NCI-H1048 (cell line): ENCODE measurements at places on chromosomes 6 and 20.

DNA sequence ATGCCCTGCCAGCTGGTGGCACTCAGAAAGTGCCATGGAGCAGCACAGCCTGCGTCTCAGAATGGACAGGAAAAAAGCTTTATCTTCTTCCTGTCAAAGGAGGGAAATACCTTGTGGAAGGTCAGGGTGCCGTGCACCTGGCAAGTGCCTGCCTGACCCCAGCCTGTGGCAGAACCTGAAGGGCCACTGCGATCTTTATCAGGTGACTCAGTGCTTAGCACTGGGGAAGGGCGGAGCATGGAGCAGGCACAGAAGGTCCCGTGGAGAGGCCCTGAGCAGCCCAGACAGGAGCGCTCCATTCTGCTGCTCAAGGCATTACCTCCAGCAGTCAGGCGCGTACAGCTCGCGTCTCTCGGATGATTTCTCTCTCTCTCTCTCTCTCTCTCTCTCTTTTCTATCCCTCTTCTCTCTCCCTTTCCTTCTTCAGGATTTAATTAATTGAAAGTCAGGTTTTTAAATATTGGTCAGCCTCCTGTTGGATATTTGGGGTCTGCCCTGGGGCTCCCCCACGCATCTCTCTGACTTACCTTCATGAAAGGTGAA is 31.7 kb downstream of the FOXC1 start:
- DNase-seq = no peak

DNA sequence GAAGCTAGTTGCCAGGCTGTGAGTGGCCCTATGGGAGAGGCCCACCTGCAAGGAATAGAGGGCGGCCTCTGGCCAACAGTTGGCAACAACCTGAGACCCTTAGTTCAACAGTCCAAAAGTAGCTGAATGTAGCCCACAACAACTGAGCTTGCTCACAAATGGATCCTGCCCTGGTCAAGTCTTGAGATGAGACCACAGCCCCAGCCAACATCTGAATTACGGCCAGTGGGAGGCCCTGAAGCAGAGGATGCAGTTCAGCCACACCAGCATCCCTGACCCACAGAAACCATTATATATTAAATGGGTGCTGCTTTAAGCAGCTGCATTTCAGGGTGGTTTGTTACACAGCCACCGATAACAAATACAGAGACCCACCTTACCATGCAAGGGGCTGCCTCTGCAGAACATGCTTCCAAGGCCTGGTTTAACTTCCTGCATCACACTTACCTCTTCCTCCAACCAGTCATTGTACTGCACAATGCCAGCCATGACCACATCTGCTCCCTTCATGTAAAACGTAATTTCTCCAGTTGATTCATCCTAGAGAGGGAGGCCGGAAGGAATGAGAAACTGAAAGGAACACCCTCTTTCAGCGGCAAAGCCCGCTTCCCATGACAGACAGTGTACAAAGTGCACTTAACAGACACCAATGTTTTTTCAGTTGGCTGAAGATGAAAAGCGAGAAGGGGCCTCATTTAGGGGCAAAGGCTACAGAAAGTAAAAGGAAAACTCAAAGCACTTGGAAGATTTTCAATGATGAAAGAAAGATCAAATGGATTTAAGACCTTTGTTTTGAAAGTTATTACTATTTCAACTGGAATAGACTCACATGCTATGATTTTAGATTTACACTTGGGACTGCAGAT is 86.2 kb upstream of the NFATC2 start:
- no peak for DNase-seq

DNA sequence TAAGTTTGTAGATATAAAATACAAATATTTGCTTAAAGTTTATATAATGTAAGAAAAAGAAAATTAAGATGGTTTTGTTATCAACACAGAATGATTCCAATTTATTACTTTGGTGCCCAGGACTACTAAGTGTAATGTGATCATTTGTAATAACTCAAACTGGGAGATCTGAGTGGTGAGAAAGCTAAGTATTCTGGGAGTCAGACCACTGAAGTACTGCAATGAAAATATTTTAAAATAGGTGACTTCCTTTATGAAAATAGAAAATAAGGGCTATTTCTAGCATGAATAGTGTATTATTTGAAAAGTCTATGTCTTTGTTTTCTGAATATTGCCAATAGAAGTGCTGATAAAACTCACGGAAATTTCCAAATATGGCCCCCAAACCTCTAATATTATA is 305.6 kb upstream of the MAN1A1 start:
- no peak for DNase-seq

DNA sequence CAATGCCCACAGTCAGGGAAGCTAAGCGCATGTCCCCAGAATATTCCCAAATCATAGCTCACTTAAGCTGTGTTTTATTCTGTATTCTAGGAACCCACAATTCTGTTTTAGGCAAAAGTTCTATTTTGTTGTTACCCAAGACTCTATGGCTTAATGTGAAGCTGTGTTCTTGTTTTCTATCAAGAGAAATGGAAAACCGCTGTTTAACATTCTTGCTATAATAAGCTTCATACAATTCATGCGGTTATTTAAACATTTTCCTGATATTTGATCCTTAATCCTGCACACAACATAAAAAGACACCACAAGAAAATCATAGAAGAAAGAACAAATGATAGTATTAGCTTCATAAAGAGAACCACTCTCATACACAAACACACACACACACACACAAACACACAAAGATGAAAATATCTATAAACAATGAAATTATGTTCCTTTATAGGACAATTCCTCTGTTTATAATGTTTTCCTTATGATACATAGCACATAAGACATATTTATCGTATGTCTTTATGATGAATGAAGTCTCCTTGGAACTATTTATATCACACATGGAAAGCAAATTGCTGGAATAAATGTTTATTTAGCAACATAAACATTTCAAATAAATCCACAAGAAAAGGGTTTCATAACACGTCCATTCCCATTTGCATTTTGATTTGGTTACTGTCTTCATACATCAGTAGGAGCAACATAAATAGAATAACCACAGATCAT is 16.4 kb upstream of the COL21A1 start:
- DNase-seq = no peak

DNA sequence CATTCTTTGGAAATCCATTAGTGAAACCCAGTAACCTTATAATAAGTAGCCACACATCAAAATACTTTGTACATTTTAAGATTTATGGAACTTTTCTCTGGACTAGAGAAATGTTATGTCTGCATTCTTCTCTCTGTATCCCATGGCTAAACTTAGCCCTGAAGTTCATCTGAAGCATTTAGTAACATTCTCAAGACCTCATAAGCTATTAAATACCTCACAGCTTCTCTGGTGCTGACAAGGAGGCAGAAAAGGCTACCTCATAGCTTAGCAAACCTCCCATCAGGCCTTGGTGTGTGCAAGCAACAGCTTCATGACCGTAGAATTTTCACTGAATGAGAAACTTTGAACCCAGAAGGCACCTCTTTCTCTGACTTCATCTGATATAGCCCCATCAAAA is 38.9 kb upstream of the HDGFL1 start:
- DNase-seq = no peak

GRCh38 chr6:97689078-97689754 is 406.2 kb upstream of the MMS22L start:
- no peak for DNase-seq

DNA sequence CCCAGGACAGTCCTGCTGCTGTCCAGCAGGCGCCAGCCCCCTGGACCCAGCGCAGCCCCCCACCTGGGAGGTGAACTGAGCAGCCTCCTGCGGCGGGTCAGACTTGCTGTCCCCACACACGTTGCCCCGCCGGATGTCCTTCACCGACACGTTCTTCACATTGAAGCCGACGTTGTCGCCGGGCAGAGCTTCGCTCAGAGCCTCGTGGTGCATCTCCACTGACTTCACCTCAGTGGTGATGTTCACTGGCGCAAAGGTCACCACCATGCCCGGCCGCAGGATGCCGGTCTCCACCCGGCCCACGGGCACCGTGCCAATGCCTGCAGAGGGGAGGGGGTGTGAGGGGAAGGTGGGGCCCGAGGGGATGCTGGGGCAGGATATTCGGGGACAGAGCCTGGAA is 8.5 kb downstream of the EEF1A2 start:
- DNase-seq = no peak

GRCh38 chr6:37874726-37875125 is 55.2 kb downstream of the ZFAND3 start:
- no peak for DNase-seq

DNA sequence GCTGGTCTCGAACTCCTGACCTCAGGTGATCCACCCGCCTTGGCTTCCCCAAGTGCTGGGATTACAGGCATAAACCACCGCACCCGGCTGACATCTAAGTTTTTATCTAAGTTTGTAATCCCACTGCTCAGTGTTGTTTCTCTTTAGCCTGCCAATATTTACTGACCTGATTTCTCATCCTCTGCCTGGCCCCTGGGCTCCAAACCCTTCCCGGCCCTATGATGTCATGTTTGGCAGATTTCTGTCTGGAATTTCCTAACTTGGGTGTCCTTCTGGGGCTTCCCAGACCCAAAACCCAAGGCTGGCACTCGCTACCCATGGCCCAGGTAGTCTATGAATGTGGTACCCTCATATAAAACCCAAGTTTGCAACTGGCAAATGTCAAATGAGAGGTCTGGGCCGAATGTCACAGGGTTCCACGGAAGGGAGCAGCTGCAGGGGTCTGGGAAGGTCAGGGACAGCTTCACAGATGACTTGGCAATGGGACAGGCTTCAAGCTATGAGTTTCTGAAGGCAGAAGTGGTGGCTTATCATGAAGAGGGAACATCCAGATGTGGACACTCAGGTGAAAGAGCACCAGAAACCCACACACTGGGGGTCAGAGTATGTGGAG is 54.9 kb downstream of the TMEM170B start:
- DNase-seq = no peak

GRCh38 chr6:27592481-27593199 is 119.7 kb upstream of the ZNF184 start:
- DNase-seq = no peak

DNA sequence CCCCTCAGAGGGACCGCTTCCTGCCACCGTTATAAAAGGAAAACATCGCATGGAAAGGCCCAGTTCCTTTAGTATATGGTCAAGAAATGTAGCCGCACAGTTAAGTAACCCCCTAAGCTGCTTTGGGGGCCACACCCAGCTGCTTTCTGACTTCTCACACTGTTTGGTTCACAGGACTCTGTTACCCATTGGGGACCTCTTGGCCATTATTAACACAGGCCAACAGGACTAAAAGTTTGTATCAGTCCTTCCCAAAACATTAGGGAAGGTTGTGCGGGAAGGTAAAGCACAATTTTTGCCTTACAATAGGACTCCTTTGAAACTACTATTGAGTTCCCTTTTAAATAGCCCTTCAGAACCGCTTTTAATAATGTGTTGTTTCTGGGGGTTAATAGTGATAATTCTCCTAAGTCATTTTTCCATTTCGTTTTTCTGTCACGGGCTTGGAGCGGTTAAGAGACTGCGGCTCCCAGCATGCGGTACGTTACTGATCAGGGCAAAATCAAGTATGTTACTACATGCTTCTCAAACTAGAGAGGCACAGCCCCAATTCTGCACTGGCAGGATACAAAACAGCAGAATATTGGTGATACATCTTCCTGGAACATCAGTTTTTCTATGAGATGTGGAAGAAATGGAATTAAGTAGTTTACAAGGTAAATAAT is 668 bp upstream of the RPP40 start:
- no peak for DNase-seq

- DNase-seq = no peak
Observed at GRCh38 chr6:79064635-79065034, 13.4 kb downstream of the PHIP start.

- no peak for DNase-seq
Observed at GRCh38 chr20:62773845-62774714, 22.2 kb upstream of the MRGBP start.

DNA sequence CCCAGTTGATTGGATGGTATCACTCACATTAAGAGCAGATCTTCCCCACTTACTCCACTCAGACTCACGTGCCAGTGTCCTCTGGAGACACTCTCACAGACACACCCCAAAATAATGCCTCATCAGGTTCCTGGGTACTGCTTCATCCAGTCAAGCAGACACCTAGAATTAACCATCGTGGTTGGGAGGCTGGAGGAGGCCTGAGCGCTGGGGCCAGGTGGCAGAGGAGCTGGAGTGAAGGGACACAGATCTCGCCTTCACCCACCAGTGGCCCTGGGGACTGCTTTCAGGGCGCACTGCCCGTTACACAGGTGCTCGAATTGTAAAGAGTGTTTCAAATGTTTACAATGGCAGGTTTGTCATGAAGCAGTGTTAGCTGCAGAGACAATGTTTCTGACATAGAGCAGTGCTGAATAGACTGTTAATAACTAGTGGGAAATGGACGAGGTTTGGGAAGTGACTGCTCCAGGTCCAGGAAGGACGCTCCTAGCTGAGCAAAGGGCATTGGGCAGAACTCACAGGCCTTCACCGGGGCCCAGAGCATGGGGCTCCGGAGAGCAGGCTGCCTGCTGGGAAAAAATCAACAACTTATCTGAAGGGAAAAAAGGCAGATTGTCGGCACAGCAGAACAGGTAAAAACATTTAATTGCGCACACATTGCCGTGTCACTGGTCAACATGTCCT is 38.4 kb downstream of the TMEM242 start:
- no peak for DNase-seq

GRCh38 chr6:68639826-68640490 is 4.9 kb downstream of the ADGRB3 start:
- no peak for DNase-seq

- DNase-seq = no peak
Observed at GRCh38 chr20:40753472-40753871, 64.4 kb upstream of the MAFB start.

DNA sequence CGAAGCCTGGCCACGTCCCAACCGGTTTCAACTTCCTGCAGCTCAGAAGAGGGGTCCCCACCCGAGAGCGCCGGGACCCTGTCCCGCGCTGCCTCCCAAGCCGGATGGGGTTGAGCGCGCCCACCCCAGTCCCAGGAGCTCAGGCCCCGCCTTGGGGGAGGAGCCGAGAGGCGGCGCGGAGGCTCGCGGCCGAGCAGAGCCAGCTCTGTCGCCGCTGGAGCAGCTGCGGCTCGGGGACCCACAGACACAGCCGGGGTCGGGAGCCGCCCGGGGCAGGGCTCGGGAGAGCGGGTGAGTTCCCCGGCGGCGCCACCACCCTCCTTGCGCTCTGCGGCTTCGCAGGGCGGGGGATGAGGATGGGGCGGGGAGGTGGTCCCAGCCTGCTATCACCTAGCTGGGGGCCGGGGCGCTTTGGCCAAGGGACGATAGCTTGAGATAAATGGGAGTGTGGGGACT is at the start of gene PPP1R16B:
PPP1R16B (plus strand) TSS at position 196 of the 456 bp plus-strand sequence. CDS start 30,229 bp downstream, outside the sequence.
- DNase-seq = no peak

DNA sequence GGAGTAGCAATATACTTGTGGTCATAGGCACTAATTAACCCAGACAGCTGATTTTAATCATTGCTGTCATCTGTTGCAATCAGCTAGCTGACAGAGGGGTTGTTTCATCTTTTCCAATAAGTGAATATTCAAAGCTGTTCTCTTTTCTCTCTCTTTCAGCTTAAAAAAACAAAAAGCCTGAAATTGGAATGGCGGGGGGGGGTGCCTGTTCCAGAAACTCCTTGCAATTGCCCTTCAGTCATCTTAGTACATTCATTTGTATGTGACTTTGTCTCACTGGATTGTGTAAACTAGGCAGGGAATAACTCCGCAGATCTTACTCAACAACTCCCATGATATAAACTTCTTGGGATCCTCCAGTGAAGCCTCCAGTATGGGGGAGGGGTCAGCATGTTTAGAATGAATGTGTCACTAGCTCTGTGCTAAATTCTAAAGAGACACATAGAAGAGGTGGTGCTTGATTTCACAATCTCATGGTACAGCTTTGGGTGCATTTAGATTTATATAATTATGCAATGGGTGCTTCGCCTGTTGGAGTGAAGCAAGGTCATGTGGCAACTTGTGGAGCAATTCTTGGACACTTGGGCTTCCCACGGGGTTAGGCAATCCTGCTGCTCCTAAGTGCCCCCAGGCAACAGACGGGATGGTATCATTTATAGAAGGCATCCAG is 40.1 kb downstream of the SLC24A3 start:
- no peak for DNase-seq

GRCh38 chr6:33061987-33062386 is 11.5 kb downstream of the HLA-DPA1 start:
- no peak for DNase-seq
